ENCODE measurements at places on chromosomes 12 and 14.

- no peak for DNase-seq
- peaks cover 10% of the 10 kb centered on the region for H3K27me3 ChIP-seq
- H3K4me1 ChIP-seq = no peaks in the 10 kb centered on the region
- no peak overlapping the region for H3K27ac ChIP-seq
- peaks cover 7% of the 10 kb centered on the region for H3K36me3 ChIP-seq
Observed at GRCh38 chr12:11607313-11608081, 42.0 kb upstream of the ETV6 start.

GRCh38 chr12:121116318-121117225, 16.1 kb upstream of the P2RX7 start:
- H3K27me3 ChIP-seq = peaks cover 5% of the 10 kb centered on the region
- H3K36me3 ChIP-seq = no peaks in the 10 kb centered on the region
- DNase-seq = no peak
- H3K27ac ChIP-seq = no peak overlapping the region
- peaks cover 9% of the 10 kb centered on the region for H3K4me1 ChIP-seq

- H3K27ac ChIP-seq = no peak overlapping the region
- no peaks in the 10 kb centered on the region for H3K4me1 ChIP-seq
- no peaks in the 10 kb centered on the region for H3K27me3 ChIP-seq
- no peaks in the 10 kb centered on the region for H3K36me3 ChIP-seq
Observed at GRCh38 chr12:43338848-43339526, 213.0 kb downstream of the ADAMTS20 start.

- no peaks in the 10 kb centered on the region for H3K36me3 ChIP-seq
- no peaks in the 10 kb centered on the region for H3K27me3 ChIP-seq
- no peak overlapping the region for H3K27ac ChIP-seq
- no peak for DNase-seq
- no peak overlapping the region for H3K4me3 ChIP-seq
Observed at GRCh38 chr12:115155665-115156645, 472.0 kb upstream of the TBX3 start.

DNA sequence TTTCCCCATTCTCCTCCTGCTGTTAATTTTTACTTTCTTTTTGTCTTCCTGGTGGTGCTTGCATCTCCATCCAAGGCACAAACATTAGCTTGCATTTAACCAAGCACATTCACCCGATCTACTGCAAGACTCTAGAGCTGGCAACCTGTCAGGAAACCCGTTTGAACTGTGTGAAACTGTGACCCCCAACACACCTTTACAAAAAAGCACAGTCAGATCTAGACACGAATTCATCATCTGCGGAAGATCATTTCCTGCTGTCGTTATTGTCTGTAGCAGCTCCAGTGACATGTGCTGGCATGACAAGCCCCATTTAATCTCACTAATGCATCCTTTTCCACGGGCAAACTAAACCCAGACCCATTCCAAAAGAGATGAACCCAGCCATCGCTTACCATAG, 340.5 kb downstream of the VRK1 start:
- H3K27me3 ChIP-seq = no peaks in the 10 kb centered on the region
- peak overlapping the region; percentile 51 for H3K27ac ChIP-seq
- no peak for DNase-seq
- H3K36me3 ChIP-seq = no peaks in the 10 kb centered on the region
- H3K4me1 ChIP-seq = peaks cover 6% of the 10 kb centered on the region

Data from T-helper 17 cell (primary cell).